Stimulated activated CD4-positive, alpha-beta T cell treated with anti-CD3 and anti-CD28 coated beads, Interleukin-1b, Interleukin-23, amount 100 ng/mL, for 4 hours (primary cell): ENCODE measurements at places on chromosomes 1 and 21.

DNA sequence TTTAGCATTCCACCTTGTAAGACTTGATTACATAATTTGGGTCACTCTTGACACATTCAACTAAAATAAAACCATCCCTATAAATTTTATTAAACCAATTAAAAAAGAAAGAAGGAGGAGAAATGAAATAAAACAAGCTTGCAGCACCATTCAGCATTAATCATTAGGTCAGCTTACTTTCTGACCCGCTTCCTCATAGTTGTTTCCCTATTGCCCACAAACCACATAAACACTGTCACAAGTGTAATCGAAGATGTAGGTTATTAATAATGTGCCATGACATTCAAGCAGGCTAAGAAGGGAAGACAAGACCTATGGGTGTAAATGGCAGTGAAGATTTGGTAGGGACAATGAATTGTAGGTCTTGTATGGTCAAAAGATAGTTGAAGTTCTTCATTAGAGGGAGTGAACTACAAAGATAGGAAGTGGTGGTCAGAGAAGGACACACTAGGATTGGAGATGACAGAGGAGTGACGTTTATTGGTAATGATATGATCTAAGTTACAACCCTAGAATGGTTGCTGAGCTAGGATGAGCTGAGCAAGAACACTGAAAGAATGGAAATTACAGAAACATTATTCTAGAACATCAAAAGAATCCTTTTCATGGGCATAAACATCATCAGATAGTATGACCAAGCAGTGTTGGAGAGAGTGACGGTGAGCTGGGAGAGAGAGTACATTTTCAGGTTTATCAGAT is 231.5 kb downstream of the KCNT2 start:
- no peak for DNase-seq

GRCh38 chr1:244242446-244242845 is 191.4 kb downstream of the ZBTB18 start:
- no peak for DNase-seq

GRCh38 chr1:76268341-76268740 is 193.8 kb downstream of the ST6GALNAC3 start:
- DNase-seq: no peak

- no peak for DNase-seq
These were observed 43.8 kb downstream of the FGGY start for GRCh38 chr1:59340411-59341307.

DNA sequence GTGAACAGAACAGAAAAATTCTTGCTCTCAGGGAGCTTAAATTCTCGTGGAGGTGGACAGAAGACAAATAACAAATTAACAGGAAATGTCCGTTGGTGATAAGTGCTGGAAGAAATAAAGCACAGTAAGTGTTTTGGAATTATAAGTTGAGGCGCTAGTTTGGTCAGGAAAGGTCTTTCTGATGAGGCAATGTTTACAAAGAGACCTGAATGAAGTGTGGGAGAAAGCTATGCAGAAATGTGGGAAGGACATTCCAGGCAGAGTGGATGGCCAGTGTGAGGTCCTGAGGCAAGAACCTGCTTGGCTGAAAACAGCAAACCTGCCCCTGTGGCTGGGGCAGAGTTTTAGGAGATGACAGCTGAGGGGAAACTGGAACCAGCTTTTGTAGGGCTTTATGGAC is 23.3 kb downstream of the NGF start:
- DNase-seq: no peak

- no peak for DNase-seq
These were observed 317 bp downstream of the SPAG17 start for GRCh38 chr1:118184739-118185083.

DNA sequence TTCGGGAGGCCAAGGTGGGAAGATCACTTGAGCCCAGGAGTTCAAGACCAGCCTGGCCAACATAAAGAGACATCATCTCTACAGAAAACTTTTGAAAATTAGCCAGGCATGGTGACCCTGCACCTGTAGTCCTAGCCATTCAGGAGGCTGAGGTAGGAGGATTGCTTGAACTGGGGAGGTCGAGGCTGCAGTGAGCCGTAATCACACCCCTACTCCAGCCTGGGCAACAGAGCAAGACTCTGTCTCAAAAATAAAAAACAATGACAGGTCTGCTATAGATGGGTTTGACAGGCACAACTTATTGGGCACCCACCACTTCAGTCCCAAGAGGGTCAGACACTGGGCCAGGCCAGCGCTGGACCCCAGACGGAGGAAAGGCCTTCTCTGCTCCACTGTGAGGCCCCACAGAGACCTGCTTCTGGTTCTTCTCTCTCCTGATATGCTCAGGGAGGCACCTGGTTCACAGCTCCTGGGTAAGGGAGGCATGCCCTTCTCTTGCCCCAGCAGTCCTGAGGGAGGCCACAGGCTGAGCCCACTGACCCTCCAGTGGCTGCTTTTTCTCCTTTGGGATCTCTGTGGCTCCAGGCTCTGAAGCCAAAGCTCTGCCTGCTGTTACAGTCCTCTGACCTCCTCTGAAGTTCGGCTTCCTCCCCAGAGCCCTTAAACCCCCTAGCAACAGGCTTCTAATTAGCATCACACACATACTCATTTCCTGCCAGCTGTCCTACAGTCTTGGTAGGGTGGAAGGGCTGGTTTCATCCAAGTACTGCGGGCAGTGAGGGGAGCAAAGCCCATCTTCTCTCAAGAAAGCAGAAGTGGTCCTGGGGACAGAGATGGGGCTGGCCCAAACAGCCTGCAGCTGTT is 14.4 kb downstream of the S100A16 start:
- DNase-seq: no peak

DNA sequence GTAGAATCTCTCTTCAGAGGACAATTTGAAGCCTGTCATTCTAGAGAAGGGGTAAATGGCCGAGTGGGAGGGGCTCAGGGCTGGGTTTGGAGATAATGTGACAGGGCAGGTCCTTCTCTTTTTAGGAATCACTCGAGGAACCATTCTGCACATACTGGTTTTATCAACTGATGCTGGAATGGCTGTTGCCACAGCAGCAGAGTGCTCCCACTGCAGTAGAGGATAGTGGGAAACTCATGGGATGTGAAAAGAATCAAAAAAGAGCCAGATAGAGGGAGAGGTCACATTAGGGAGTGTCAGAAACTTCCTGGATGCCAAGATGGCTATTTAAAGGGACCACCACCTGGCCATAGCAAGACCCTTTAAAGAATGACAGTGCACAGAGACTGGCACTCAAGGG is 105.3 kb downstream of the NAV1 start:
- DNase-seq: no peak

- DNase-seq: no peak
These were observed 41.6 kb downstream of the ARHGEF16 start for GRCh38 chr1:3495776-3496745.

DNA sequence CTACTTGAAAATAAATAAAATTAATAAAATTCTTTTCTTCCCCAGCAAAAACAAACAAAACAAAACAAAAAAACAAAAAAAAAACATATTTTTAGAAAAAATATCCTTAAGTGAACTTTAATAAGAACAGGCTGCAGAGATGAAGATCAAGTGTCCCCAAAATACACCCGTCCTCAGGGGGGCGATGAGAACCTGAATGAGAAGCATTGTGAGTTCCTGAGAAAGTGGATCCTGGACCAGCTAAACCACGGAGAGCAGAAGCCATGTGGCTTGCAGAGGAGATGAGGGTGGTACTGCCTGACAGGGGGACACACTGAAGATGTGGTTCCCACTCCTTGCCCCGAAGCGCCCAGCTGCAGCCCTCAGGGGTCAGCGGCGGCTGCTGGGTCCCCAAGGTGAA is 89.3 kb downstream of the ITPKB start:
- DNase-seq: no peak

DNA sequence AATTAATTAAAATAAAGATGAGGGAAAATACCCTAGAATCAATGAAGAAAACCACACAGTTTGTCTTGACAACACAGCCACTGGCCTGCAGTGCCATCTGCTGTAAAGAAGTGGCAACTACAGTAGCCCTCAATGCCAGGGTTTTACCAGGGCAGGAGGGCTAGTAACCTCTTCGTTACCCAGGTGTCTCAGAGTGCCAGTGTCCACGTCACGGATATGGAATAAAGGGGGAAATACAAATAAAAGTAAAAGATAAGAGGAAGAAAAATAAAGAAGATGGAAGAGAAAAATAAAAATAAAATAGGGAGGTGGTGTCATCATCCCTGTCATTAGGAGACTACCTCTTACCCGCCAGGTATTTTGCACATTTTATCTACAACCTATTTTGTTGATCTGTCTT is 14.2 kb upstream of the SLC44A3 start:
- DNase-seq: peak; percentile 33

- DNase-seq: no peak
These were observed 15.4 kb upstream of the ZBTB21 start for GRCh38 chr21:42025376-42026081.

DNA sequence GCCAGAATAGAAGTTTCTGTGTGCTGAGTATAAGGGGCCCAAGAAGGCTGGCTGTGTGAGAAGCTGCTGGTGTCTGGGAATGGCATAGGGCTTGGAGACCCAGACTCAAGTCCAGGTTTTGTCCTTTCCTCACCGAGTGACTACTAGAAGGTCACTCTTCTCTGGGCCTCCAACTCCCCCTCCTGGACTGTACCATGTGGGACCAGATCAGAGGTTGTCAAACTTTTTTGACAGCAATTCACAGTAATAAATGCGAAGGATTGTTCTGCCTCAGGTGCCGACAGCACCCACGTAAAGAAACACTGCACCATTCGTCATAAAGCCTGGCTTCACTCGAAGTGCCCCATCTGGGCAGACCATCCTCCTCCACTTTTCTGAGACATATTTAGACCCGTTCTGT is 29.0 kb downstream of the PKP1 start:
- no peak for DNase-seq

GRCh38 chr1:22953057-22953739 is 19.5 kb downstream of the LACTBL1 start:
- DNase-seq: no peak
